H9 (cell line): ENCODE measurements at places on chromosomes 12 and 14.

DNA sequence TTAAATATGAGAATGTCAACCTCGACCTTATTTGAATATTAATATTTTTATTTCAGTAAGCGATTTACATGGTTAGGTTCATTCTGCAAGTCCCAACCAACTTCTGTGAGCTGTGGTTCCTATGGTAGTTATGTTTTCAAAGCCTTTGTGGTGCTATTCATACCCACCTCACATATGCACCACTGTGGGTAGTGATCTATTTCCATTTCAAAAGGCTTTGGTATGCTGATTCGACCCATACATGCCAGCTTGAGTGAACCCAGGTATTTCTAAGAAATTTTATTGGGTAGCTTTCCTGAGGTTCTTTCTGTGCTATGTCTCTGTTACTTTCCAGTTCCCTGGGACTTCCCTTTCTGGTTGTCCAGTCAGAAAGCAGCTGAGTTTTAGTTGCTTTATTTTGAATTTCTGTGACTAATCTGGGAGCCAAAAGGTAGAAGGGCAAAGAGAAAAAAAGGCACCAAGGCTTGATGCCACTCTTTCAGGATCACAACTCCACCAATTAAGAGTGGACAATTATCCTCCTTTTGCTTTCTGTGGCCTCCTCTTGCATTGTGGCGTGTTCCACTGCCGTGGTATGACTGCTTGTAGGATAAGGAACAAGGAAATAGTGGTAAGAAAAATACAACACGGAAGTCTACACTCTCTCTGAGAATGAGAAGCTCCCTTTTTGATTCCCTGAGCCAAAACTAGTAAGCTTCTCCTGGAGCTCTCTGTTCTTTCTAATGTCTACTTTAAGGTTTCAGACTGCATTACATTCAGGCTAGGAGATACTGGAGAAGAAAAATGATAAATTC is 729.1 kb downstream of the NOVA1 start:
- DNase-seq = no peak

GRCh38 chr12:57389033-57389432 is 41.8 kb downstream of the R3HDM2 start:
- no peak for DNase-seq

- DNase-seq = no peak
Measured at GRCh38 chr12:86473231-86473630, 217.0 kb upstream of the MGAT4C start.

- DNase-seq = no peak
Measured at GRCh38 chr14:22497671-22498093, 91.3 kb downstream of the DAD1 start.

- DNase-seq = no peak
Measured at GRCh38 chr14:89435492-89435891, 18.5 kb upstream of the FOXN3 start.

DNA sequence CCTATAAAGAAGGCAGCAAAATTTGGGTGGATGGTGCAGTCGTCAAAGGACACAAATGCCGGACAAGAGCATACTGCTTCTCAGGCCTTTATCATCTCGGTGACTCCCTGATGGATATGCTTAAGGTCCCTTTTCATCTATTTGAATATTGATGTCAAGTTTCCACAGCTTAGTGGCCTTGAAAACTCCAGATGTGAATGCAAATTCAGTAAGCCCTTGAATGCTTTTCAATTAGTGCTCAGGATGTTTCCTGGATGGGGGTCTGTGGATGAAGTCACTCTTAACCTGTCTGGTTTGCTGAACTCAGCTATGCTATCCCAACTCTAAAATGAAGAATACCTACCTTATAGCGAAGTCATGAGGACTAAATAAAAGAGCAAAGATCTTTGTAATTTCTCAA is 10.7 kb downstream of the REM2 start:
- no peak for DNase-seq

DNA sequence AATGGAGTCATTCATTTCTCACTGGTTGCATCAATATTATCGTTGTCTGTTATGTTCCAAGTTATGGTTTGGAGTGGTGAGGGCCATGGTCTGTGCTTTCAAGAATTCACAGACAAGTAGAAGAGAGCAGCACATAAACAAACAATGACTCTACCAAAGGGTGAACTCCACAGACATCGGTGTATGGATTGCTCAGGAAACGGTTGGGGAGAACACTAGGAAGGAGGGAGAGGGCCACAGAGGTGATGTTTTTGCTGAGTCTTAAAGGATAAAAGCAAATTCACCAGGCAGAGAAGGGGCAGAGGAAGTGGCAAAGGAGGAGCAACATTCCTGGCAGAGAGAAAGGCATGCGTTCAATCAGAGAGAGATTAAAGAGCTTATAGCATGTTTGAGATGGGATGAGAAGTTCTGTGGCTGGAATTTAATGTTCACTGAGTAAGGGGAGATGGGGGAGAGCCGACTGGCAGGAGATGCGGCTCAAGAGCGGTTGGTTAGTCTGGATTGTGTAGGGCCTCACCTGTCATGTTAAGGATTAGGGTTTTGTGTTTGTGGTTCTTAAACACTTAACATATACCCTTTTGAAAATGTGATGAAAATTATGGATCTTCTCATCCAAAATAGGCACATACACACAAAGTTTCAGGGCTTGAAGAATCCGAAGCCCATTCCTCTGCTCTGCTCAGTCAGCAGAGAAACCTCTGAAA is 42.3 kb upstream of the FRMD6 start:
- DNase-seq = no peak

GRCh38 chr12:126480451-126480850 is 1415.2 kb downstream of the AACS start:
- peak; percentile 42 for DNase-seq

GRCh38 chr14:104343690-104344640 is 205.6 kb downstream of the KIF26A start:
- DNase-seq = peak; percentile 27

DNA sequence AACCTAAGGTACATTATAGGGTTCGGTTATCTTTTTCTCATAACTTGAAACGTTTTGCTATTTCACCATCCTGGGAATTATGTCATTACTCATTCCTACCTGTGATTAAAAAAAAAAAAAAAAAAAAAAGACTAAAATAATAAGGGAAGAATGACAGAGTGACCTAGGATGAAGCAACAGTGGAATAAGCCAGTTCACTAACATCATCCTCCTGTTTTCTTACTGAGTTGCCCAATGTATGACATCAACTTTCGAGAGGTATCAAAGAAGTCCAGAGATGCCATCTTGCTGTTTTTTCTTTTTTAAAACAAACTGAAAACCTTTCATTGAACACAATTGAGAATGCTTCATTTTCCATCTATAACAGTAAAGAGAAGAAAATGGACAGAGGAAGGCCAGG is 42.8 kb downstream of the AMN start:
- no peak for DNase-seq
